ENCODE measurements at places on chromosomes 7 and 10. TPM values are rescaled to one million over a fixed set of nuclear protein-coding genes. Genes with fewer than 3 reads are reported as not detected.

DNA sequence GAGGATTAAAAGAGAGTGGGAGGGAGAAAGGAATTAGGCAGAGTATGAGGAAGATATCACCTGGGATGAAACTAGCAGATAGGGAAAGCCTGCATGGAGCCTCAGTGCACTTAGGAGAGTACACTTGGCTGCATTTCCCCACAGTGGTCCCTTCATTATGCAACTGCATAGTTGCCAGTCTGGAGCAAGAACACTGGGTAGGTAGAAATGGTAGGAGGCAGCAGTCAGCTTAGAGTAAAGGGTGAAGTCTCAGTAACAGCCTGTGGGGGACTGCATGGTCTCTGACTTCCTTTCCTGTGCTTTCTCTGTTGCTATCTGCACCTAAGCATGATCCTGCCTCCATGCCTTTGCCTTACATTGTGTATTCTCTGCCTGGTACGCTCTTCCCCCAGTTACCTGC lies 14.0 kb upstream of the PCGF5 start:
- DNase-seq = no peak

GIMAP7 gene
- polyA plus RNA-seq = 17.2 TPM

CDK1 gene
- polyA plus RNA-seq = 80.2 TPM

DNA sequence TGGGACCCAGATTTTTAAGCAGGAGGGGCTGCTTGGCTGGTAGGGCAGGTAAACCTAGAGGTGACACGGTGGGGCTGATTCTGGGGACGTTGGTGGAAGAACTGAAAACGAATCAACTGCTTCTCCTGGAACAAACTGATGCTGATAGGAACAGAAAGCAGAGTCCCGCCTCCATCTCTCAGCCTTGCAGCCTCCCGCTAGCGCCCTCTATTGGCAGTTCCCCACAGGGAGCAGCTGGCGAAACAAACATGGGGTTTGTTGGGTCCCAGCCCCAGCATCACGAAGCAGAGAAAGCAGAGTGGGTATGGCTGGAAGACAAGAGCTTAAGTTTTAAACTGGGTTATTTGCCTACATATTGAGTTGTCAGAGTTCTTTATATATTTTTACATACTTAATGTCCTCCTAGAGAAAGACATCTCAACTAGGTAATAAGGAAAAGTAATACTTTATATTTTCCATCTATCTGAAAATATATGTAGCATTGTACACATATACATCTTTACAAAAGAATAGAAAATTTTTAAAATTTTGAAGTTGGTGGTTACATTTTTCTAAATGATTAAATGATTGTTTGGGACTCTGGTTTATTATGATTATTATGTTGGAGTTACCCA lies 42.3 kb upstream of the FOXI2 start:
- no peak for DNase-seq

GRCh38 chr10:96093948-96094347 lies 36.1 kb upstream of the ZNF518A start:
- no peak for DNase-seq

DNA sequence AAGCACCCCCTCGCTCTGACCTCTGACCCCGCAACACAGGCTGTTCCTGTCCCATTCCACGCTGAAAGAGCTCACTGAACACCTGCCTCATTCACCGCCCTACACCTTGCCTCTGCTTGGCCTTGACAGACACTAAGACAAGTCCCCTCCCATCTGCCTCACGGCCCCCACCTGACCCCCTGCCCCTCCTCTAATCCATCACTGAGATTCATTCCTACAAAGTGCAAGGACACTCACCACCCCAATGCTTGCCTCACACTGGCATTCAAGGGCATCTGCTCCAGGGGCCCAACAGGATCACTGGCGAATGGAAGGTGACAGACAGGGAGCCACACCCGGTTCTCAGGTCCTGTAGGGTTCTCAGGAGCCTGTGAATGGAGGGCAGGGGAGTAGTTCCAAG lies 68.1 kb upstream of the NANOS1 start:
- DNase-seq = no peak

DNA sequence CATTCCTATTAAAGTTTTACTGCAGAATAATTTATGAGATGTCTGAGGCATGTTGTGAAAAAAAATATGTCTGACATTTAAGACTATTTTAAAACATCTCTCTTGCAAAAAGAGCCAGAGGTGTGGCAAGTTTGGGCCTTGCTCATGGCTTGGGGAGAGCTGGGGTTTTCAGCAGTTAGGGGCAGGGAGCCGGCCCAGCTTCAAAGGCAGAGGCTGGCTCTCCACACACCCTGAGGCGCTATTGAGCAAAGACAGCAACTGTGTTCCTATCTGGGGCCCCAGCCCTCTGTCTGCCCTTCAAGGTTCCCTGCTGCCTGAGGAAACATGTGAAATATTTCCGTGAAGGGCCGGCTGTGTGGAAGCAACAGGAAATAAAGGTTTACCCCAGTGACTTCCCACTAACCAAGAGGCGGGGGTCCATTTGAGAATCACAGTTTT lies 94.0 kb downstream of the SORBS1 start:
- DNase-seq = no peak

DNA sequence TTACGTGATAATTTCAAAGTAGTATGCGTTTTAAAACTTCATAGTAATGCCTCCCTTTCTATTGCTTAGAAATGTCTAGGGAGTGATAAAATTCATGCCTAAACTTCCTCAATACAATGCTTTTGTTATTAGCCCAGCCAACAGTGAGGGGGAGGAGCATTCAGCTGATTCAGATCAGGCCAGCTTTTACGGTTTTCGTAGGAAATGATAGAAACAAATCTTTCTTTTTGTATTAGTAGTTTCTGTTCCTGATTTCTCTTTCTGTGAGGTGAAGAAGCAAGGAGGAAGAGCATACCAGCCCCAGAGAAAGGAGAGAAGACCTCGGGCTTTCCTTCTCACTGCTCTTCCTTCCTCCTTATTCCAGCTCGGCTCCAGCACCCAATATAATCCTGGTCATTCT lies 35.2 kb upstream of the ITPRID1 start:
- no peak for DNase-seq

THSD7A gene
- polyA plus RNA-seq = 72.3 TPM

DNA sequence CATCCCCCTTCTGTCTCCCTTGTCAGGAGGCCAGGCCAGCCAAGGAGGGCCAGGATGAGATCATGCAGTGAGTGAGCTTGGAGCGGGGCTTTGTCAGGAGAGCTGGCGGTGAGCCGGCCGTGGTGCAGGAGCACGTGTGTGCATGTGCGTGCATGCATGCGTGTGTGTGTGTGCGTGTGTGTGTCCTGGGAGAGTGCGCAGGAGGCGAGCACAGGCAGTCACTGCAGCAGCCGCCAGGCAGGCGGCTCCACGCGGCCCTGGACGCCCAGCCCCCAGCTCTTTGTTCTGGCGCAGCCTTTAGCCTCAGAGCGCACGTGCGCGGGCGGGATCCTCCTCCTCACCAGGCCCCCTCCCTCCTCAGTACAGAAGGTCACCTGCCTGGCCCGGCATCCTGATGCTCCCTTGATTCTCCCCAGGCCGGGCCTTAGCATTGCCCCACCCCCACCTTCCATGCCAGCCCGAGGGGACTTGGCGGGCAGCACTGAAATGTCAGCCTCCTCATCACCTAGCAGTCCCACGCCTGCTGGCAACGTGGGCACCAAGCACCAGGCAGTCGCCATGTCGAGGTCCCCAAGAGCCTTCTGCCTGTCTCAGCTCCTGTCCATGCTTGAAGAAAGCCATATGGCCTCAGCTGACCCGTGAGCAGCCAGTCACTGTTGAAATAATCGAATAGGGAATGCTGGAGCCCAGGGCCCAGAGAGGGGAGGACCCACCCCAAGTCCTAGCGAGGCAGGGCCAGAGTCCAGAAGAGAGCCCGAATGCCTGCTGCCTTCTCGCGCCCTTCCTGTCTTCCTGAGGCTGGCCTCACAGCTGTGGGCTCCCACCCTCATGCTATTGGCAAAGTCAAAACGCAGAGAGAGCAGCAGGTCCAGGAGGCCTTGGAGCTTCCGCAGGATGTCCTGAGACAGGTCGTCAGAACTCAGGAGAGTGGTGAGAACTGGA lies 125.9 kb upstream of the PPIF start:
- no peak for DNase-seq

OR2A42 gene
- 0.43 TPM for polyA plus RNA-seq

DNA sequence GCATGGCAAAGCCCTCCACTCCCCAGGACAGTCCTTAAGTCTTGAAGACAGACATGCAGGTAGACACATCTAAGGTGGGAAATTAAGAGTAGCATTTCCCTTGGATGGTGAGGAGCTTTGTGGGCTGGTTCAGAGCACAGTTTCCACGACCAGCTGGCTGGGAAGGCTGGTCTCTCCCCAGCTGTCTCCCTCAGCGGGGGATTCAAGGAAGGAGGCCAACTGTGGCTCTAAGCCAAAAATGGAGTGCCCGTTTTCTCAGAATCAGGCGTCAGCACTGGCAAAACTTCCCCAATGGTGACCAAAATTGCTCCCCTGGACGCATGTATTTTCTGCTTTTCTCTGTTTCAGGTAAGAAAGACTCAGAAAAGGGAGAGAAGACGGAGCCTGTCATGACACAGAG lies 230.6 kb upstream of the FZD8 start:
- DNase-seq = no peak

All from left renal cortex interstitium (tissue), 4 donors.